ENCODE measurements at places on chromosomes 13 and 19.

DNA sequence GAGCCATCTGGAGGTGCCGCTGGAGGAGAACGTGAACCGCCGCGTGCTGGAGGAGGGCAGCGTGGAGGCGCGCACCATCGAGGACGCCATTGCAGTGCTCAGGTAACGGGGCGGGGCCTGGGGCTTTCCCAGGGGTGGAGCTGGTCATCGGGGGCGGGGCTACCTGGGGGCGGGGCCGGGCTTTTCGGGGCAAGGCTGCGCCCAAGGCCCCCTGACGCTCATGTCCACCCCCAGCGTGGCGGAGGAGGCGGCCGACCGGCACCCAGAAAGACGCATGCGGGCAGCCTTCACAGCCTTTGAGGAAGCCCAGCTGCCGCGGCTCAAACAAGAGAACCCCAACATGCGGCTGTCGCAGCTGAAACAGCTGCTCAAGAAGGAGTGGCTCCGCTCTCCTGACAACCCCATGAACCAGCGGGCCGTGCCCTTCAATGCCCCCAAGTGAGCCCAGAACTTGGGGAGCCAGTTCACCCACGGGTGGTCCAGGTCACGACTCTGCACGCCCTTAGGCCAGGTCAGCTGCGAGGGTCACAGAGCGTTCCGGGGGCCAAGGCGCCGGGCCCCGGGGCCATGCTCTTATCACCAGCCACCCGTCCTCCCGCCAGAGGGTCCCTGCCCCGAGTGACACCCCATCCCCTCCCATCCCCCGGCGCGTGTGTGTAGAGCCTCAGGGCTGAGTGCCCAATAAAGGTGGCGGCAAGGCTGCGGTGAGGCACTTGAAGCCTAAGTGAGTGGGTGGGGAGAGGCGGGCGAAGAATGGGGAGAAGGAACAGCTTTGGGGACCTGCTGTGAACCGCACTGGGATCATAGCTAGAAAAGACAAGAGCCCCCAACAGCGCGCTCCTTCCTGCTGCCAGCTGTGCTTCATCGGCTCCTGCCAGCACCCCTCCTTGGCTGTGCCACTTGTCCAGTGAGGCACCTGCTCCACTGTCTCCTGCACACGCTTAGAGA lies 10.7 kb downstream of the CCDC124 start:
- no peak for DNase-seq

DNA sequence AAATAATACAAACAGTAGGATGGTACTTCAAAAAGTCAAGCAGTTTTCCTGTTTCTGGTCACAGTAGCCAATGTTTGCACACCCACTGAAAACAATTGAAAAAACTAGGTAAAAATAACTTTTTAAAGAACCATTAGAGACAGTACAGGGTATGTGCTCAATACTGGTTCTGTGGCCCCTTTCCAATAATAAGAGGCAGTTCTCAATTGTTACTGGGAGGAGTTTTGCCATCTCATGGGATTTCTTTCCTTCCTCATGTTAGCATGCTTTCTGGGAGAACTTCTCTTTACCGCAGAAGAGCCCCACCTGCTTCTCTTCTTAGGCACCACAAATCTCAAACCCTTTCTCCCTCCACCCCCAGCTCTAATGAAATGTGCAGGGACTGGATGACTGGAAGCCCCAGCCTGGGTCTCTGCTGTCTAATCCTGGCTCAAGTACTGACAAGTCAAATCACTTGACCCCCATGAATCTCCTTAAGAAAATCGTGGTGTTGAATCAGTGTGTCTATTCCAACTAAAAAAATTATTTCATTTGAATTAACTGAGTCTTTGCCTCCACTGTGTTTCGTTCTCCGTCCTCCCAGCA lies 14.6 kb downstream of the METTL21C start:
- no peak for DNase-seq

GRCh38 chr13:114081761-114082681 lies 50.4 kb downstream of the RASA3 start:
- DNase-seq, result no peak

DNA sequence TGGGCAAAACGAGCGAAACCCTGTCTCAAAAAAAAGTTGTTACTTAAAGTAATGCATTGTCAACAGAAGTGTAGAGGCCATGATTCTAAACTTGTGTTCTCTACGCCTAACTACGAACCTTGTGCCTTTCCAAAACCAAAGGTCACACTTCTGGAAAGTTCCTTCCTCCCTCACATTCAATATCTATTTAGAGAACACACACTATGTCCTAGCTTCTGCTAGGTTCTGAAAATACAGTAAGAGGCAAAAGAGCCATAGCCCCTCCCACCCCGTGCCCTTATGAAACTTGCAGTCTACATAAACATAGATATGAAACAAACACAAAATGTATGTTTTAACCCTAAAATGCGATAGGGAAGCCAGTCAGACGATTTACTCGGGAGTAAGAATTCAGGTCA lies 36.4 kb downstream of the RNF6 start:
- DNase-seq, result no peak

DNA sequence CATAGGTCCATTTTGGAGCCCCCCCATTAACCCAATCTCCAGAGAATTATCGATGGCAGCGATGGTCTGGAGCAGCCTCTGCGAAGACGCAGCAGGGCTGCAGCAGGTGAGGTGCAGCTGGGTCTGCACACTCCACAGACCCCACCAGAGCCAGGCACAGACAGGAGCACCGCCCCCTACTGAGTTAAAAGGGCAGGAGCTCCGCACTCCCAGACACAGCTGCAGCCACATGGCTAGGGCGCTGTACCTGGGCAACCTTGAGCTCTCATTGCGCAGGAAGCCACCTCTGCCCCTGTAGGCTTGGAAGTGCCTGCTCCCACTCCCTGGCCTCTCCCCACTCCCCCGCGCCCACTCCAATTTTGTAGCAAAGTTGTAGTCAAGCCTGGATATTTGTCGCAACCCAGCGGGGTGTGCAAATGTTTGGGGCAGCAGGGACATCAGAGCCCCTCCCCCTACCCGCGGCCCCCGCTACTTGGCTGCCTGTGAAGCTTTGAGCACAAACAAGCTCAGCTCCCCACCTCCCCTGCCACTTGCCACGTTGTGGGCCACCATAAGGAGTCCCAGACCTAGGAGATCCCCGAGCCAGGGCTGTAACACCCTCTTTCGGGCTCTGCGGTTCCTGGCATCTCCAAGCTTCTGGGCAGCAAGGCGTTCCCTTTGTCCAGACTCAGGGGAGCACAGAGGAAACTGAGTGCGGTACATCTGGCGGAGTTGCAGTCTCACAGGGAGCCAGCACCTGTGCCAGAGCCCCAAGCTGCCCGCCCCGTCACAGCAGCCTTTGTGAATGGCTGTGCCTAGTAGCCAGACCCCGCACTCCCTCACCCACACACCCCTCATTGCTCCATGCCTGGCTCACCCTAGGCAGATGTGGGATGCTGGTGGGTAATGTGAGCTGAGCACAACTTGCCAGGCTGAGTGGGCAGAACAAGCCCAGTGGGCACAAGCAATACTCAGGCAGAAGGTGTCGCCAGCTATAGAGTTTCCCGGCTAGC lies 949.7 kb upstream of the SLITRK1 start:
- DNase-seq, result no peak

GRCh38 chr13:50747737-50748350 lies 95.6 kb downstream of the DLEU7 start:
- no peak for DNase-seq

DNA sequence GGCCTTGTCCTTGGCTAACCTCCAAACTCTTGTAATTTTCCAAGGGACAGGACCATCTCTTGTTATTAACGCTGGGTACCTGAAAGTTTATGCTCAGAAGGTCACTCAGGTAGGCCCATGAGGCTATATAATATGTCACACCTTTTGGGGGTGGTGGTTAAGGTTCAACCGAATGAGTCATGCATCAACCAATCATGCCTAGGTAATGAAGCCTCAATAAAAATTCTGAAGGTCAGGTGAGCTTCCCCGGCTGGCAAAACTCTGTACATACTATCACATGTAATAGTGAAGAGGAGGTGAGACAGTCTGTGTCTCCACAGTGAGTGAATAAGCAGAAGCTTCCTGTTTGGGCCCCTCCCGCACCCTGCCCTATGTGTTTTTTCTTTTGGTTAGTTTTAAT lies 424.9 kb downstream of the PCDH17 start:
- DNase-seq, result no peak

DNA sequence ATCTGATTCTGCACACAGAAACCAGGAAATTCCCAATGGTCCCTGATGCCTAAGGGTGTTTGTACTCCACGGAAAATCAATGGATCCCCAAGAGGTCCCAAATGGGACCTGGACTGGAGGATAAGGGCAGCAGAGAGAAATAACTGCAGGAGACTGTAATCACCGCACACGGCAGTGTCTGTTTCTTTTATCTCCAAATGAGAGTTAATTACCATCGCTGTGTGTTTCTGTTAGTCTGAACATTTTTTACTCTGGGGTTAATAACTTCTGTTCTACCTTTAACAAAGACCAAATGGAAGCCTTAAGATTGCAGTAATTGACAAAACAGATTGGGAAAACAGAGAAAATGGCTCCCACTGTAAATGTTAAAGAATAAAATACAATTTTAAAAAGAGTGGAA lies 320.9 kb downstream of the DCLK1 start:
- DNase-seq, result no peak

DNA sequence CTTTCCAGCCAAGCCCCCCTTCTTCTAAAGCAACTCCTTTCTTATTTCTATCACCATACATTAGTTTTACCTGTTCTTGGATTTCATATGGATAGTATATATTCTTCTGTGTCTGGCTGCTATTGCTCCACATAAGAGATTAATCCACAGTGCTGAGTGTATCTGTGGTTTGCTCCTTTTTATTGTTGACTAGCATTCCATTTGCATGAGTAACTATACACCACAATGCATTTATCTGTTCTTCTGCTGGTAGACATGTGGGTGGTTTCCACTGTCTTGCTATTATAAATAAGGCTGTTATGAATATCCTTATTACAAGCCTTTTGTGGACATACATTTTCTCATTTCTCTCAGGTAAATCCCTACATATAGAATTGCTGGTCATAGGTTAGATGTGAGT lies 138.2 kb downstream of the SLC7A1 start:
- DNase-seq, result no peak

- no peak for DNase-seq
Measured at GRCh38 chr19:40623403-40624251, 22.5 kb downstream of the LTBP4 start.

- DNase-seq, result no peak
Measured at GRCh38 chr19:8269724-8270123, 38.4 kb downstream of the CD320 start.

GRCh38 chr19:7492558-7492957 lies 3.7 kb upstream of the PEX11G start:
- no peak for DNase-seq

DNA sequence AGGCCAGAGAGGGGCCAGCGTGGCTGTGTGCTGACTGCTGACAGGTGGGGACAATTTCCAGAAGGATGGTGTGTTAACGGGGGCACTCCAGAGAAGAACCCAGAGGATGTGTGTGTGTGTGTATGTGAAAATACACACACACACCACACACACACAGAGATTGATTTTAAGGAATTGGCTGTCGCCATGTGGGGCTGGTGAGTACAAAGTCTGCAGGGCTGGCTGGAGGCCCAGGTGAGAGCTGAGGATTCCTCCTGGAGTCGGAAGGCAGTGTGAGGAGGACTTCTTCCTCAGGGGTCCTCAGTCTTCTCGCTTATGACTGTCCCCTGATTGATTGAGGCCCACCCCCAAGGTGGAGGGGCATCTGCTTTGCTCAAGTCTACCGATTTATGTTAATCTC lies 7.6 kb upstream of the GJB6 start:
- no peak for DNase-seq

GRCh38 chr13:43307921-43308433 lies 284.6 kb downstream of the DNAJC15 start:
- DNase-seq, result no peak

GRCh38 chr19:13920940-13921747 lies 15.1 kb downstream of the CC2D1A start:
- no peak for DNase-seq

DNA sequence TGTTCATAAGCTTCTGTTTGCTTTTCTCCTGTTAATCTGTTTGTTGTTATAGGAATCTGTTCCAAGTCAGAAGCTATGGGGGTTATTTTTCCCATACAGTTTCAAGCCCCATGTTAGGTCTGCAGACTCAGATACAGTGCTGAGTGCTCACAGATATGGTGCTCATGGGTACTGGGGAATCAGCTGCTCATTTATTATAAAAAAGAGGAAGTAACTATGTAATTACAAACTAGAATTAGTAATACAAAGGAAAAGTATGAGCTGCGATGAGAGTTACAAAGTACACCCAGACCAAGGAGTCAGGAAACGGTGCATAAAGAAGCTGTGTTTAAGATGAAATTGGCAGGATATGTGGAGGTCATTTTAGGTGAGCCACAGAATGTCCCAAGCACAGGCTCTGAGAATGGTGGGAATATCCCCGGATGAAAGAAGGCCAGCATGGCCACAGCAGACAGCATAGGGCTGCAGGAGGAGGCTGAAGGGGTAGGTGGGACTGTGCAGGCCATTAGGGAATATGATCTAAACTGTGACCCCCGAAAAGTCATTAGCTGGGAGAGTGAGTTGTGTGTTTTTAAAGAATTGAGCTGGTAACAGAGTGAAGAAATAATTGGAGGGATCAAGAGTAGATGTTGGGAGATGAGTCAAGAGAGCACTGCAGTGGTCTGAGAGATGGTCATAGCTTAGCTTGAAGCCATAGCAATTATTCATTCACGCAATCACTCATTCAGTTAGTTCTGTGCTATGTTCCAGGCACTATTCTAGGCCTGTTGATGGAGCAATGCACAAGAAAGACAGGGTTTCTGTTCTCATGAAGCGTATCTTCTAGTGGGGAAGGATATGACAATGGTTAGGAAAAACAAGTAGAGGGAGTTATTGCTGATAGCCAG lies 177.4 kb upstream of the UBL3 start:
- DNase-seq, result no peak

GRCh38 chr13:113850722-113851479 lies 13.0 kb downstream of the GAS6 start:
- no peak for DNase-seq

DNA sequence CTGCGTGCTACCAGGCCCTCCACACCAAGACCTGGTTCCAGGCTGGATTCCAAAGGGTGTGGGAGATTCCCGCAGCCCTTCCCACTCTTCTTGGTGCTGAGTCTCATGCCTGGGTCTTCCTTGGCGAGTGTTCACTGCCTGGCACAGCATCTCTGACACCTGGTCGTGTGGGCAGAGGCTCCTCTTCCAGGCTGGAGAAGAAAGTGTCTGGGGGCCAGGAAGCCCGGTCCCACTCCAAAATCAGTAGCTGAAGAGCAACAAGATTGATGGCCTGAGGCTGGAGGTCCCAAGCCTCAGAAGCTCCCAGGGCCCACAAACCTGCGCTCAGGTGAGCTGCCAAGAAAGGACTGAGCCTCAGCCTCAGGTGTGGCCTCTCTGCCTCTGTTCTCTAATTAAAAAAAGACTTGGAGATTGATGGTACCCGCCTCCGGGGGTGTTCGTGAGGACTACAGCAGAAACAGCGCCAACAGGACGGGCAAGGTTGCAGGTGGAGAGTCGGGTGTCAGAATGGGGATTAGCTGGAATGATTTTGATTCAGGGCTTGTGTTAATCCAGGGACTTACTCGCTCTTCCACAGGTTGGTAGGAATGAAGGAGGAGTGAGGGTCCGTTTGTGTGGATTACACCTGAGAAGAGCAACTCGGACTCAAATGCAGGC lies 217.5 kb downstream of the TEX29 start:
- no peak for DNase-seq

GRCh38 chr13:49571299-49572240 lies 13.8 kb downstream of the RCBTB1 start:
- DNase-seq, result no peak

GRCh38 chr13:68719815-68720214 lies 1387.8 kb upstream of the ATXN8OS start:
- DNase-seq, result no peak
